Hypothalamus (tissue), 51 donors: ENCODE measurements at places on chromosomes 2 and 18.

DNA sequence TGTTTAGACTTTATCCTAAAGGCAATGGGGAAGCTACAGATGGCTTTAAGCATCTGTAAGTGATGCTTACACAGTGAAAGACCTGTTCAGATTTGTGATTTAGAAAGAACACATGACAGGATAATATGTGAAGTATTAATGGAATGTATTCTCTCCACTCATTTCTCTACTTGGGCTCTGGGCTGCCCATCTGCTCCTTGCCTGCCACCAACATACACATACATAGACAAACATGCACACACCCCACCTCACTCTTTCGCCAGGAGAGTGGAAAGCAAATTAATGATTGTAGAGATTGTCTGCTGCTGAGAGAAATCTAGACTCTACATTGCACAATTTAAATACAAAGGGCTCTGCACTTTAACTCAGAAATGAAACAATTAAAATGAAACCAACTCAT, 61.0 kb upstream of the NFE2L2 start:
- no peak for DNase-seq

- no peak for DNase-seq
These were observed 90.6 kb upstream of the WDR75 start for GRCh38 chr2:189350540-189351209.

DNA sequence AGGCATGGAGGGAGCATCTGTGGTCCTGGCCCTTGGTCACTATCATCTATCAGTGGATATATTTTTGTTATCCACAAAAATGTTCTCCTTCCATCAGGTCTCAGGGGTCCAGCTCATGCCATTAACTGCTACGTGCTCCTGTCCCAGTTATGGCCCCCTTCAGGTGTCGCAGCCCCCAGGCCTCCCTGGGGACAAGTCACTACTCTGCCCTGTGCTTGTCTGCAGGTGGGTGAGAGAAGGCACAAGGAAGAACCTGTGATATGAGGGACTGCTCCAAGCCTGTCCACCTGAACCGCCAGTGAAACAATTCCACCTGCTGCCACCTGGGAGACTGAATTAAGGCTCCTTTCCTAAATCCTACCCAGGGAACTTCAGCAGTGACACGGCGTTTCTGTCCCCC, 229.6 kb upstream of the ID2 start:
- no peak for DNase-seq

- DNase-seq = no peak
These were observed 11.0 kb upstream of the DCDC2C start for GRCh38 chr2:3692375-3692774.

DNA sequence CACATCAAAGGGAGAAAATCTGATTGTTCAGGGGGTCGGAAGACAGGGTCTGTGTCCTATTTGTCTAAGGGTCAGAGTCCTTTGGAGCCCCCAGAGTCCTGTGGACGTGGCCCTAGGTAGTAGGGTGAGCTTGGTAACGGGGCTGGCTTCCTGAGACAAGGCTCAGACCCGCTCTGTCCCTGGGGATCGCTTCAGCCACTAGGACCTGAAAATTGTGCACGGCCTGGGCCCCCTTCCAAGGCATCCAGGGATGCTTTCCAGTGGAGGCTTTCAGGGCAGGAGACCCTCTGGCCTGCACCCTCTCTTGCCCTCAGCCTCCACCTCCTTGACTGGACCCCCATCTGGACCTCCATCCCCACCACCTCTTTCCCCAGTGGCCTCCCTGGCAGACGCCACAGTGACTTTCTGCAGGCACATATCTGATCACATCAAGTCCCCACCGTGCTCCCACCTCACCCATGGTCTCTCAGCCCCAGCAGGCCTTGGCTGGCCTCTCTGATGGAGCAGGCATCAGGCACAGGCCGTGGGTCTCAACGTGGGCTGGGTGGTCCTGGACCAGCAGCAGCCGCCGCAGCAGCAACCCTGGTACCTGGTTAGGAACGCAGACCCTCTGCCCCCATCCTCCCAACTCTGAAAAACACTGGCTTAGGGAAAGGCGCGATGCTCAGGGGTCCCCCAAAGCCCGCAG, 3.8 kb downstream of the PROC start:
- DNase-seq = no peak

DNA sequence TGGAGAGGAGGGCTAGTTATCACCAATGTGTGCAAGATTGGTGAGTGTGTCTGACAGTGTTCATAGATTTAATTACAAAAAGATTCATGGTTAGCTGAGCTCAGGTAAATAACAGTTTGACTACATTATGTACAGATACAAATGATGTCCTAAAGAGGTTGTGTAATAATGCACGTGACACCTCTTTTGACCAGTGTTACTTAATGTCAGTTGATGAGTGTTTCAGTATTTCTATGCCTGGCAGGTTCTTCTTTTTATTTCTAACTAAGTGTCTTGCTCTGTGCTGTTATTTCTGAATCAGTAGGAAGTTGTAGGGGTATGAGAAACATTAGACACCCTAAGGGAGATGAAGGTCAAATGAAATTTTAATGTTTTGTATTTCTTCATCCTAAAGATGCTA, 7.9 kb upstream of the INHBB start:
- no peak for DNase-seq

DNA sequence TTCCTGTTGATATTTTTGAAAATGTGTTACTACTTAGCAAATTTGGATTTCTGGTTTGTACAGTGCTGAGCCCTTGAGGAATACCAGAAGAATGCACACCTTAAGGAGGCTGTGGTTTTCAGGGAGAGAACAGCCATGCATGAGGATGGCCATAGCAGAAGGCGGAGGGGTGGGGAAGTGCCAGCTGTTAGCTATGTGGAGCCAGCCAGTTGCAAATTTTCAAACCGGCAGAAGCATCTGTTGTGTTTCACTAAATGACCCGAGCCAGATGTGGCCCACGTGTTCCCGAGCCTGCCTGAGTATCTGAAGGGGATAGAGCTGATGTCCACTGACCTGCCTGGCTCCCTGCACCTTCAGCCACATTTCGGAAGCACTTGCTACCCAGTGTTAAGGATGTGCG, 16.4 kb upstream of the RBM44 start:
- no peak for DNase-seq
